NCI-H1930 (cell line): ENCODE measurements at places on chromosomes 7 and 10.

DNA sequence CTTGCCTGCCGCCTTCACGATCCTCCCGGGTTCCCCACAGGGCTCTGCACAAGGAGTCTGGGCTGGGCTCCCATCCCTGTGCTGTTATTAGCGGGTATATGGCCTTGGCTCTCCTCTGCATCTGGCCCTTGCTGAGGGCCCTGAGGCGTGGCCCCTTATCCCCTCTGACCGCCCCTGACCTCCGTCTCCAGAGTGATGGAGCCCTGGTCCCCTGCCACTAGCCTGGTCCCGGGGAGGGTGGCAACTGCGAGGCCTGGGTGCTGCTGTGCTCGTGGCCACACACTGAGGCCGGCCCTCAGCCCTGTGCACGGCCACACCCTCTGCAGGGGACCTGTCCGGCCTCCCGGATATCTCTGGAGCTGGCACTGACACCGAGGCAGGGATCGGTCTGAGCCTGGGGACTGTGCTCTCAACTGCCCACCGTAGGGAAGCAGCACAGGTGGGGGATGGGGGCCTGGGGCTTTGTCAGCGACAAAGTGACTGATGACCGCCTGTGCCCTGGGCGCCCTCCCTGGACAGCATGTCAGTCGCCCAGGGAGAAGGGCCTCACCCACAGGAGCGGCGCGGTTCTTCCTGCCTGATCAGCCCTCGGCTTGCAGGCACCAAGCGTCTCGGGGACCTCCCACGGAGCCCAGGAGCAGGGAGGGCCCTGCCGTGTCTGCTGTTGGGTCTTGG lies 72.4 kb downstream of the NKX6-2 start:
- DNase-seq = no peak

- no peak for DNase-seq
Observed at GRCh38 chr10:32141018-32141807, 85.0 kb upstream of the KIF5B start.

DNA sequence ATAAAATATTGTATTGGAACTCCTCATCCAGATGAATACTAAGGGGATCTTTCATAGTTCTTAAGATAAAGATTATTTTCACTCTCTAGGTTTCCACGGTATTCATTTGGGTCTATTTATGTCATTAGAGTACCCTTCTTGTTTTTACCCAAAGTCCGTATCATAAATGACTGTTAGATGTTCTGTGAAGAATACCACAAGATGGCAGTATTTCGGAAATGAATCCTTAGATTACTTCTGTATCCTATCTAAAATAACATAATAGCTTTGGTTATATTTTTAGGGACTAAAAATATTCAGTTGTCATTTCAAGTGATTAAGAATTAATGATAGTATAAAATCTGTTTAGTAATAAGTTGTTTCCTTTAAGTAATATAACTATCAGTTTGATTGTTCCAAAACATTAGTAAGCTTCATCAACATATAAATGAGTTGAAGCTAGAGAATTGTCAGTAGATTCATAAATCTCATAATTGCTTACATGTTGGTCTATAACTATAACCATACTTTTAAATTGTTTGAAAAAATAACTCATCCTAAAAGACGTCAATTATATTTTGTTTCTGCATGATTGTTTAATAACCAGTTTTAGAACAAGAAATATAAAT lies 337.5 kb upstream of the KCND2 start:
- DNase-seq = peak; percentile 28

- no peak for DNase-seq
Observed at GRCh38 chr10:77774940-77775391, 137.4 kb upstream of the KCNMA1 start.

DNA sequence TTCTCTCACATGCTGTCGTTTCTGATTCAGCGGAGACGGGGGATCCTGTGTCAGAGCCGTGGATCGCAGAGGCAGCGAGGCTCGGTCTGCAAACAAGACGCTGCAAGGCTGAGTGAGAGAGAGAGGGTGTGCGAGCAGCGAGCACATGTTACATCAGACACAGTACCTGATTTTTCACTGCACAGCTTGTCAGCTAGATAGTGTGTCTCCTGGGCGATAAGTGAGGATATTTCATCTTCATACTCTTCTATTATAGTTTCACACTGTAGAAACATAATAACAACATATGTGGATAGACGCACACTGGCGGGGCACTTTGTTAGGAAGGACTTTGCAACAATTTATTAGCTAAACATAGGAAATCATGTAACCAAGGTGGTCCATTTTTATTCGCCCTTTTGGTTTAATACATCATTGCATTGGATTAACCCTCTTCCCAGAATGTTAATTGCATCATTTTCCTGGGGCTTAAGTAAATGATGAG lies 39.5 kb downstream of the CNPY1 start:
- no peak for DNase-seq

- DNase-seq = no peak
Observed at GRCh38 chr10:119335671-119336353, 128.4 kb downstream of the GRK5 start.

- DNase-seq = no peak
Observed at GRCh38 chr7:130135208-130136205, 65.2 kb downstream of the KLHDC10 start.

- no peak for DNase-seq
Observed at GRCh38 chr7:107726356-107727130, 17.4 kb upstream of the CBLL1 start.

GRCh38 chr7:69364813-69365643 lies 233.2 kb upstream of the AUTS2 start:
- no peak for DNase-seq

GRCh38 chr7:121499624-121500023 lies 103.5 kb upstream of the FAM3C start:
- DNase-seq = no peak

DNA sequence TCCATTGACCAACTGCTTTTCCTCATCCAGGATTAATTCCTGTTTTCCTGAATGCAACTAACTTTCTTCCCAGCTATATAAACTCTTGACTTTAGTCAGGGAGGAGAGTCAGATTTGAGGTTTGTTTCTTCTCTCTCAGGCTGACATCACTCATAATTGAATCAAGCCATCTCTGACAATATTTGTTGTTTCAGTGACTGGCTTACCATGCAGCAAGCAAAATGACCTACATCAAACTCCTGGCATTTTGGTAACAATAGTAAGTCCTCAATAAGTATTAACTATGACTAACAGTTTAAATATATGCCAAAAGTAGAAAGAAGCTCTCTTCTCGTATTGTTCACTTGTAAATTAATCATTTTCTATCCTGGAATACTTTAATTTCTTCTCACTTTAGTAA lies 625.7 kb upstream of the KCND2 start:
- DNase-seq = no peak

- DNase-seq = no peak
Observed at GRCh38 chr7:74627661-74628411, 29.7 kb upstream of the GTF2I start.

GRCh38 chr7:121178869-121179497 lies 149.8 kb upstream of the WNT16 start:
- DNase-seq = no peak

DNA sequence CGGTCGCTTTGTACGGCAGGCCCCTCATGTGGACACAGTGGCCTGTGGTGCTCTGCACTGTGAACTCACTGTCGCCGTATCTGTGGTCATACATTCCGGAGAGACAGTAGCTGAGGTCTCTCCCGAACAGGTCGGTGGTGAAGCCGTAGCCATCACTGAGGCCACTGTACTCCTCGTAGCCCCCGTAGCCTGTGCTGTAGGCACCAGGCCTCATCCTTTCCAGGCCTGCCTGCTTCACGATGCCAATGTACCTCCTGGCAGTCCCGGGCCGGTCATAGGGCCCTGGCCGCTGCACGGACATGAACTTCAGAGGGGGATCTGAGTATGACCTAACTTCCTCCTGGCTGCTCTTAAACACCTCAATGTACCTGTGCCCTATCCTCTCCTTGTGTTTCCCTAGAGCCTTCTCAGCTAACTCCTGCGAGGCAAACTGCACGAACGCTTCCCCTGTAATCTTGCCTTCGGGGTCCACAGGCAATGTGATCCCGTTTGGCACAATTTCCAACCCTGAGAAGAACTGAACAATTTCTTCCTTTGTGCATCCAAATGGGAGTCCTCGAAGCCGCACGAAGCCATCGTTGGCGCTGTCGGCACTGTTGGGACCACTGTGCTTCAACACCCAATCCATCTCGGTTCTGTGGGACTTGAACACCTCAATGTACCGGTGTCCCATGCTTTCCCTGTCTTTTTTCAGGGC lies 15.7 kb downstream of the FXYD4 start:
- DNase-seq = no peak

DNA sequence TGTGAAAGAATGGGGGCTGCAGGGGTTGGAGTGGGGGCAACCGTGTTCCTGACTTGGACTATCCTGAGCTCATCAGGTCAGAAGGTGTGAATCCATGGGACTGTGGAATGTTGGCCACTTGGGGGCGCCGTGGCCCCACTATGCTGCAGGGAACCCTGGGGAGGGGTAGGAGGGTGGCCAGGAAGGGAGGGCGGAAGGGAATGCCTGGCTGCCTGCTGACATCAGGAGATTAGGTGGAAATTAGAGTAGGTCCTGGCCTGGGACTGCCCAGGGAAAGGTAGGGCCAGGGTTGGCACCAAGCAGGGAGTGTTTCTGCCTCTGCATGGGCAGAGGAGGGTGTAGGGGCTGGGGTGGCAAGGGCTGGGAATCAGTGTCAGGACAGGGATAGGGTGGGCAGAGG lies 65.8 kb upstream of the PRSS58 start:
- DNase-seq = peak; percentile 36

DNA sequence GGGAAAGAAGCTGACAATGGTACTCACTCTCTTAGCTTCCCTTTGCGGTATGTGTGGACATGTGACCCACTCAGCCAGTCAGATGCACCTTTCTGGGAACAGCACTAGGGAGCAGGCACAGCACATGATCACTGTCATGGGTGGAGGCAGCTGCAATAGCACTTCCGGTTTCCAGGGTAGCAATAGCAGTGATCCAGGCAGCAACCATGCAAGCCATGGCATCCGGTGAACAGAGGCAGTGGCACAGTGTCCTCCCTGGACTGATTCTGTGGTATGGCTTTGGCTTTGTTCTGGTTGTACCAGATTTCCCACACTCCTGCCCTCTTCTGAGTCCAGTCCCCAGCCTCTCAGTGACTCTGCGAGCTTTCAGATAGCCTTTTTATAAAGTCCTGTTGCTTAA lies 86.8 kb upstream of the NAMPT start:
- no peak for DNase-seq

- DNase-seq = no peak
Observed at GRCh38 chr10:73163096-73163495, 4.7 kb downstream of the ECD start.

- DNase-seq = no peak
Observed at GRCh38 chr10:7036951-7037350, 373.9 kb downstream of the SFMBT2 start.

GRCh38 chr7:24477398-24478136 lies 95.7 kb upstream of the PALS2 start:
- peak; percentile 4 for DNase-seq

DNA sequence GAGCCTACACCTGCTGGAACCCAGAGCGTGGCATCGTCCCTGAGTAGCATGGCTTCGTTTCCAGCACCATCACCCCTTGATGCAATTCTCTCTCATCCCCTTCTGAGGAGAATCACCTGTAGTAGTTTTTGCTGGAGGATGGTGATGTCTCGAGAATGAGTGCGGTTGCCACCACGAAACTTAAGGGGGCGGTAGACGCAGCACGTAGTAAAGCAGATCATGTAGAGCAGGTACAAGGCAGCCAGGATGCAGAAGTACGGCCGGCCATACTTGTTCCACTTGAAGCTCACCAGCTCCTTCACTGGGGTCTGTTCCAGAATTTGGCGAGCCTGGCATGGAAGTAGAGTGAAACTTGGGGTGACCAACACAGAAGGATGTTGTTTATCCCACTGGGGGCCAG lies 8.1 kb downstream of the TRPV5 start:
- DNase-seq = no peak

DNA sequence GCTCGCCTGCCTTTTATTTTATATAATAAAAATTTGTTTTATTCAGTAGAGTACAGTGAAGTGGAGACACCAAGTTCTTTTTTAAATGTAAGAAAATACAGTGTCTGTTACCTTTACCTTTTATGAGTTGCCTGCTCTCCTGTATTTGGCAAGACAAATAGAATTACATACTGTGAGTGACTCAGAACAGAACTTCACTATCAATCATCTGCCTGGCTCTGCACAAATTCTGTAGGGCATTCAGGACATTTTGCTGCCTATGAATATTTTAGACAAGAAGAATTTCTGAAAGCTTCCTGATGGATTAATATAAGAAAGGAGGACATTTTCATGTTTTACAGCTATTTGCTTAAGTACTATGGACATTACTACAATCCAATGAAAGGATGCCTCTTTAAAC lies 135.4 kb upstream of the PHF14 start:
- no peak for DNase-seq

DNA sequence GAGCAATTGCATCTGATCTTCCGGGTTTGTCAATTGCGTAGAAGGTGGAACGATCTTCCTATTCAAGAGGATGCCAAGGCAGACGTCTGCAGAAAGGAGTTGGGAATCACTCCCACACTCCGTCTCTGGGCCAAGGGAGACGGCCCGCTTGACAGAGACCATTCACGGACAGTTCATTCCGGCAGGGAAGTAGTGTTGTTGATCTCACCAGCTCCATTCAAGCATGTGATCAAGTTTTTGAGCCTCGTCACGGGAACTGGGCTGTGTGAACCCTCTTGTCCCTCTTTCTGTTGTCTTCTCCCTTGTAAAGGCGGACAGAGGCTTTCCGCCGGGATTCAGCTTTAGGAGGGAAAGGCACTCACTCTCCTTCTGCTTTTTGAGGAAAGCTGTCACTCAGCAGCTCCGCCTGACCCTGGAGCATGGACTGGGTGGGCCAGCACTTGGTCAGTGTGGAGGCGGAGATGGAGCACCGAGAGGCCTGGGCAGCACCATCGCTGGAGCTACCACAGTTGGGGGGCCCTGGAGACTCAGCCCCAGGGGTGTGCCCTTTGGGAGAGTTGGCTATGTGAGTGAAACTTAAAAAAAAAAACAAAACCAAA lies 44.9 kb downstream of the SPDYE5 start:
- DNase-seq = no peak

DNA sequence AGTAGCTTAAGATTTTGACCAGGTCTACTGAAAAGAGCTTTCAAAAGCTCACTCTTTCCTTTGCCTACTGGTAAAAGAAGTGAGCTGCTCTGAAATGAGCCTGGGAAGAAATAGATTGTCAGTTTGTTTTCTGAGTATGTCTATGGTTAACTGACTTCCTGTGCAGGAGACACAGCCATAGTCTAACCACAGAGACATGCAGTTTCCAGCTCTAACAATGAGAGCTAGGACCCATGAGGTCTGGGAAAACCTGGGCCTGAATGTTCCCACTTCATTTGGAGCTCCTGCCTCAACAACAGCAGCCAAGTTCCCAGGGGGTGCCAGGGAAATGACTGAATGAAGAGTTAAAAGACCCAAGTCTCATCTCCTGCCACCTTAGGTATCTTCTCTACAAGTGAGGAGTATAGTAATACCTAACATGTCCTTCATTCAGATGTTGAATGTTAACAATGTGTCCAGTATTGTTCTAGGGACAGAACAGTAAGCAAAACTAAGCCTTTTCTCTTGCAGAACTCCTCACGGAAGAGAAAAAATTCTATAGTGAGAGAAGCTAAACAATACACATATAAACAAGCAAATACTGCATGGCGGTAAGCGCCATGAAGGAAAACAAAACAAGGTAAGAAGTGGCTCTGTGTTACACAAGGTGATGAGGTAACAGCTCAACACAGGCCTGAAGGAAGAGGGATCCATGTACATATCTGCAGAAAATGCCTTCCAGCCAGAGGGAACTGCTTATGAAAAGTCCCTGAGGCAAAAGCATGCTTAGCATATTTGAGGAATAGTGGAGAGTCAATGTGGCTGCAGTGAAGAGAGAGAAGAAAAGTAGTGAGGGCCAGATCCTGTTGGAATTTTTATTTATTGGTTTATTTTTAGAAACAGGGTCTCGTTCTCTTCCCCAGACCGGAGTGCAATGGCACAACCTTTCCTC lies 26.4 kb upstream of the ANKRD1 start:
- no peak for DNase-seq
